ENCODE measurements at places on chromosomes 11 and 22.

- H3K4me3 ChIP-seq: peak overlapping the region; percentile 68
- H3K4me1 ChIP-seq: peaks cover 6% of the 10 kb centered on the region
- DNase-seq: peak; percentile 42
- H3K36me3 ChIP-seq: no peaks in the 10 kb centered on the region
- peaks cover 3% of the 10 kb centered on the region for H3K27me3 ChIP-seq
Measured at GRCh38 chr11:7019500-7020182, 505 bp downstream of the ZNF214 start.

DNA sequence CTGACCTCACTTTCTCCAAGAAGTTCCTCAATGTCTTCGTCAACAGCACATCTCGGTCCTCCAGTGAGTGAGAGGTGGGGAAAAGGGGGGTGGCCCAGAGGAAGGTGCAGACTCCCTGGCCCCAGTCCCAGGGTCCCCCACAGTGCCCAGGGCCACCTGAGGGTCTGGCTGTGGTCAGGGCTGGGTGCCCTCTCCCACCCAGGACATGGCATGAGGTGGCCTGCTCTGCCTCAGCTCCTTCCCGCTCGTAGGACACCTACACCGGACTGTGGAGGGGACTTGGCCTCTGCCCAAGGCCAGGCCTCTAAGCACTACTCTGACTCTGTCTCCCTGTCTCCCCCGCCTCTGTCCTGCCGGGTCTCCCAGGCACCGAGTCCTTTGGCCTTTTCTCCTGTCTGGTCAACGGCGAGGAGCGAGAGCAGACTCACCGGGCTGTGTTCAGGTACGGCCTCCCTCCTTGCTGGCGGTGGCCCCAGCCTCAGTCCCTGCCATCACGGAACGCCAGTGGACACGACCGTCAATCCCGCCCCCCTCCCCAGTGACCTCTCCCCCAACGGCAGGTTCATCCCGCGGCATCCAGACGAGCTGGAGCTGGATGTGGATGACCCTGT, 4.5 kb downstream of the MAPK8IP2 start:
- no peaks in the 10 kb centered on the region for H3K4me1 ChIP-seq
- H3K27me3 ChIP-seq: peaks cover 79% of the 10 kb centered on the region
- H3K4me3 ChIP-seq: no peak overlapping the region
- DNase-seq: no peak
- H3K36me3 ChIP-seq: no peaks in the 10 kb centered on the region

- no peak overlapping the region for H3K27ac ChIP-seq
- H3K4me3 ChIP-seq: no peak overlapping the region
- H3K4me1 ChIP-seq: no peaks in the 10 kb centered on the region
- H3K27me3 ChIP-seq: no peaks in the 10 kb centered on the region
- no peaks in the 10 kb centered on the region for H3K36me3 ChIP-seq
Measured at GRCh38 chr22:30390974-30391691, 3.9 kb upstream of the RNF215 start.

DNA sequence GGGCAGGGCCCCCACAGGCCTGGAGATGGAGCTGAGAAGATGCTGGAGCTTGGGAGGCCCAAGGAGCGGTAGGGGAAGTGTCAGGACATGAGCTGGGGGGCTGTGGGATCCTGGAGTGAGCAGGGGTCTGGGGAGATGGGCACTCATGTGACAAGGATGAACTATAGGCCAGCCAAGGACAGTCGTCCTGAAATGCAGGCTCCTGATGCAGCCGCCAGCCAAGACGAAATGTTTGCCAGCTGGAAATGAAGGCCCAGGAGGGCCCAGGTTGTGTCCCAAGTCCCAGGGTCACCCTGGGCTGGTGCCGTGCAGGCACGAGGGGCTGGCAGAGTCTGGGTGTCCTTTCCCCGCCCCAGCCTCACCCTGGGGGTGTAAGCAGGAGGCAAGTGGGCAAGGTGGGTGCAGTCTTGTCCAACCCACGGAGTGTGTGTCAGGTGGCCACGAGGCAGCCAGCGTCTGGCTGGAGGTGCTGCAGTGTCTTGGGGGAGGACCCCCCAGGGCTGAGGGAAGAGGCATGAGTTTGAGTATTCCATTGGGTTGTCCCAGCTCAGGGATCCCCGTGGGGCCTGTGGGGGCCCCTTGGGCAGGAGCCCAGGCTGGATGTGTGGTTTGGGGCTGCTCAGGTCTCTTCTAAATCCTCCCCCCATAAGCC, 21.4 kb downstream of the MRGPRG start:
- no peak overlapping the region for H3K4me3 ChIP-seq
- no peak overlapping the region for H3K27ac ChIP-seq
- no peaks in the 10 kb centered on the region for H3K4me1 ChIP-seq
- H3K36me3 ChIP-seq: no peaks in the 10 kb centered on the region

DNA sequence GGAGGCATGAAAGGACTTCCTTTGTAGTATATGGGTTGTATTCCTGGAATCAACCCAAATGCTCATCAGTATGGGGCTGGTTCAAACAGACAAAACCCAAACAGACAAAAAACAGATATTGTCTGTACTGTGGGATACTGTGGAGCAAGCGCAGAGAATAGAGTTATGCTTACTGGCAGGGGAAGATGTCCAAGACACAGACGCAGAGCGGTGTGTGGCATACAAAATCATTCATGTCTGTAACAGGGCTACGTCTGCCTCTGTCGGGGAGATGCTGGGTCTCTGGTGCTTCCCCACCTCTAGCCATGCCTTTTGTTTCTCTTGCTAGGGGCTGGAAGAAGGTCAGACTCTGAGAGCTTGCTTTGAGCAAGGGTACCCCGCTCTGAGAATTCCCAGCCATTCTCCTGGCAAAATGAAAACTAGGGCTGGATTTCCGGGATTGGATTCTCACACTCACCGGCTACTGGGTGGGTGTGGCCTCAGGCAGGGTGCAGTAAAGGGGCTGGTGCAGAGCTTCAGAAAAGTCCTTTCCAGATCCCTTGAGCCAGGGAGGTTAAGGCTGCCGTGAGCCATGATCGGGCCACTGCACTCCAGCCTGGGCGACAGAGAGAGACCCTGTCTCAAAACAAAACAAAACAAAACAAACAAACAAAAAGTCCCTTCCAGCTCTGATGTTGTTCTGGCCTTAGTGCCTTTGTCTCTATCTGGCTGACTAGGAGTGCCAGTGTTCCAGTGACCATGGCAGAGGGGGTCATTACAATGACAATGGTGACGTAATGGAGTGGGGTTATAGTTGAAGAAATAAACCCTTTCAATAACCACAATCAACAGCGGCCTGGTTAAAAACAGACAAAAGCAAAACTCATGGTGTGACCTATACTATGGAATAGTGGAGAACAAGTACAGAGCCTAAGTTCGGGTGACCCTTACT, 2.9 kb upstream of the ABCC8 start:
- H3K27ac ChIP-seq: no peak overlapping the region
- peaks cover 45% of the 10 kb centered on the region for H3K27me3 ChIP-seq
- peak; percentile 40 for DNase-seq
- no peaks in the 10 kb centered on the region for H3K36me3 ChIP-seq
- H3K4me3 ChIP-seq: no peak overlapping the region
- H3K4me1 ChIP-seq: no peaks in the 10 kb centered on the region

DNA sequence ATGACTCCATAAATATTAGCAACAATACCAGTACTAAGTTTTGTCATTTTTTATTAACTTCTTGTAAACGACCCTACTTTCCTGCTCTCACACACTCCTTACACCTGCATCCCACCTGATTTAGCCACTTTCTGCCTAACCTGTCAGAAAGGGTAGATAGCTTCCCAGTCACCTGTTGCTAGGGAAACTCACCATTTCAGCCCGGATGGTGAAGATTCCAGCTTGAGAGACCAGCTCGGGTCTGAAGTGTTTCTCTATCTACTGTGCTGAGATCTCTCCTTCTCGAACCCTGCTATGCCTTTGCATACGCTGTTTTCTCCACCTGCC, at the start of gene PARVG:
PARVG (plus strand) TSS at position 220 of the 327 bp plus-strand sequence. CDS start 2,405 bp downstream, outside the sequence.
- no peaks in the 10 kb centered on the region for H3K36me3 ChIP-seq
- H3K4me1 ChIP-seq: no peaks in the 10 kb centered on the region
- peak; percentile 32 for DNase-seq
- H3K4me3 ChIP-seq: no peak within 1 kb of the TSS

DNA sequence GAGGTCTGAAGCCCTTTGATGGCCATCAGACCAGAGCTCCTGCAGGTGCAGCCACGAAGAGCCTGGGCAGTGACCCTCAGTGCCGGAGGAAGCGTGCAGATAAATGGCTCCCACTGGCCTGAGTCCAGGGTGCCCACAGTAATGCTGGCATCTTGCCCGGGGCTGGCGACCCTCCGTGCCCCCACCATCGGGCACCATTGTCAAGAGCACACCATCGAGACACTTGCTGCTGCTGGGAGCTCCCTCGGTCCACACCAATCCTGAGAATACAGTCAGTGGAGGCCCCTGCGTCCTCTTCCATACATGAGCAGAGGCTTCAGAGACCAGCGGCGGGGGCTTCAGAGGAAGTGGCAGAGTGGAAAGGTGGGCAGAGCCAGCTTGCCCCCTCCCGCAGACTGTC, 1448.3 kb downstream of the BRD1 start:
- no peak overlapping the region for H3K27ac ChIP-seq
- H3K4me3 ChIP-seq: no peak overlapping the region
- H3K4me1 ChIP-seq: no peaks in the 10 kb centered on the region
- H3K27me3 ChIP-seq: no peaks in the 10 kb centered on the region
- no peaks in the 10 kb centered on the region for H3K36me3 ChIP-seq
- no peak for DNase-seq

- H3K27me3 ChIP-seq: no peaks in the 10 kb centered on the region
- no peaks in the 10 kb centered on the region for H3K36me3 ChIP-seq
- H3K4me3 ChIP-seq: no peak overlapping the region
- H3K4me1 ChIP-seq: no peaks in the 10 kb centered on the region
Measured at GRCh38 chr11:116403794-116404461, 368.9 kb downstream of the BUD13 start.

DNA sequence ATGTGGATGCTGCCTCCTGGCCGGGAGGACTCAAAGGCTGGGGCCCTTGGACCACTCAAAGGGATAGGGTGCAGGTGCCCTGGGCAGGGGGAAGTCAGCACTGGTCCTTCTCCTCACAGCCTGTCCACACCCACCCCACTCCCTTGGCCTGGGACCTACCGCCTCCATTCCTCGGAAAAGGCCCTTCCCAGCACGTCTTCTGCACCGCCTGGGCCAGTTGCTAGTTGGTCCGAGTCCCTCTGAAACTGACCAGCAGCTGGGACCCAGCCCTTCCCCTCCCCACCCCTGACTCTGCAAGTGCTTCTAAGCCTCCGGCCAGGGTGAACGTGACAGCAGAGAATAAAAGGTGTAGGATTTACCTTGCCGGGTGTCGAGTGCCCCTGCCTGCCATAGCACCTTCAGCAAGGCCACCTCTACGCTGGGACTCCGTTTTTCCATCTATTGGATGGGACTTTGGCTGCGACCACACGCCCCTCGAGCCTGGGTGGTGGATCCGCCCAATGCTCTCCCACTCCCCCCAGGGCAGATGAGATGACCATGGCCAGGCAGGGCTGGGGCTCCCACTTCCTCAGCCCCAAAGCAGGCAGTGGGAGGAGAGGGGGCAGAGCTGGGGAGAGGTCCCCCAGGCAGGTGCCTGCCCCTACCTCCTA, 37.3 kb downstream of the OSBPL5 start:
- no peak for DNase-seq
- H3K4me3 ChIP-seq: no peak overlapping the region
- no peaks in the 10 kb centered on the region for H3K27me3 ChIP-seq
- H3K36me3 ChIP-seq: no peaks in the 10 kb centered on the region
- no peak overlapping the region for H3K27ac ChIP-seq
